PC-9 (cell line): ENCODE measurements at places on chromosomes 2 and 18.
A peak's percentile ranks its signal among the peaks of the same experiment; 100 is the strongest.

GRCh38 chr18:48326901-48327675, 82.1 kb downstream of the ZBTB7C start:
- no peak for DNase-seq

GRCh38 chr2:67572721-67573435, 175.7 kb downstream of the ETAA1 start:
- no peak for DNase-seq

DNA sequence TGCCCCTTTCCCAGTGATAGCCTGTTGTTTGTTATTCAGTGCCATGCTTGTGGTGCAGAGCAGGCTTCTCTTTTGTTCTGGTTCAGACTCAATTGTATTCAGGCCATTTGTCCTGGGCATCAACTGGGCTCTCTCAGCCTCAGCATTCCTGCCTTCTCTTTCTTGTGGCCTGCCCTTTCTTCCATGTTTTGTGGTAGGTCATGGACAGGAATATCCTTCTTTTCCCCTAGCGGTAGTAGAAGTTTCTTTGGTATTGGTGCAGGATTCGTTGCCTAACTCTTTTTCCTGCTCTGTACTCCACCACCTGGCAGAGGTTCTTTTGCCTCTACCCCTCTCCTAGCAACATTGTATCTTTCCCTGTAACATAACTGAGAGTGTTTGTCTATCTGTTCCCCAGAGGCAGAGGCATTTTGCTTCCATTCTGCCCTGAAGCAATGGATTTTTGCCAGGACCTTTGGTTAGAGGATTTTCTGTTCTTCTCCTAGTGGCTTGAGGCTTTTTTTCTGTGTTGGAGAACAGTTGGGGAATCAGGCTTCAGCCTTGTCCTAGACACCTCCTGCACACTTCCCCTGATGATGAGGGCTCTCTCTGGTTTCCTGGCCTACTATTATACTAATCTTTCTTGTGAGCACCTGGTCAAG, 68.5 kb downstream of the NCOA1 start:
- DNase-seq, result no peak

GRCh38 chr2:209138079-209138478, 285.8 kb upstream of the MAP2 start:
- DNase-seq, result no peak

DNA sequence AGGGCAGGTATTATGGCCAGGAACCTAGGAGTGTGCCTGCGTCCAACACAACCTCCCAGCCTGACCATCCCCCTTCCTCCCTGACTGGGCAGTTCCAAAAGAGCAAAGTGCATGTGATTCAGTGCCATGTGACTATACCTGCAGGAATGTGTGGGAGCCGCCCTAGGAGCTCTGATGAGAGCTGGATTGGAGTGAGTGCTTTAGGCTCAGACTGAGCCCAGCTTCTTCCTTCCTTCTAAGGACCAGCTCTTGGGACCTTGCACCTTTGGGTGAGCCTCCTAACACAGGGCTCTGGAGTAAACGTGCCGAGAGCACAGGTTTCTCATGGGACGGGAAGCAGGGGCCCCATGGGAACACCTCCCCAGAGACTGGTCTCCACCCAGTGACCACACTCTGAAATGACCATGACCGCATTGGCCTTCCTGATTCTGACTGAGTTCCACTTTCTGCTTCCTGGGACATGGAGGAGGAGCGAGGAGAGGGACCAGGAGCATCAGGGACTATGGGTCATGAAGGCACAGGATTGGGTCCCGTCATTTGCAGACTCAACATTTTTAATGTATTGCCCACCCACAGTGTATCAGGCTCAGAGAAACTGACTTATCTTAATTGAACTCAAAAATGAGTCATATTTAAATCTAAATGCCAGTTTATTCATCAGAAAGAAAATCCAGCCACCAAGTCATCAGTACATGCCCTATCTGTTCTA, 87.8 kb upstream of the BCL2L11 start:
- peak; percentile 69 for DNase-seq

DNA sequence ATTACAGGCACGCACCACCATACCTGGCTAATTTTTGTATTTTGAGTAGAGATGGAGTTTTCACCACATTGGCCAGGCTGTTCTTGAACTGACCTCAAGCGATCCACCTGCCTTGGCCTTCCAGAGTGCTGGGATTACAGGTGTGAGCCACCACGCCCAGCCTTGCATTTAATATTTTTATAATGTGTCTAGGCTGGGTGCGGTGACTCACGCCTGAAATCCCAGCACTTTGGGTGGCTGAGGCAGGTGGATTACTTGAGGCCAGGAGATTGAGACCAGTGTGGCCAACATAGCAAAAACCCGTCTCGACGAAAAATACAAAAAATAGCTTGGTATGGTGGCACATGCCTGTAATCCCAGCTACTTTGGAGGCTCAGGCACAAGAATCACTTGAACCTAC, 3.2 kb downstream of the RPL37A start:
- no peak for DNase-seq

DNA sequence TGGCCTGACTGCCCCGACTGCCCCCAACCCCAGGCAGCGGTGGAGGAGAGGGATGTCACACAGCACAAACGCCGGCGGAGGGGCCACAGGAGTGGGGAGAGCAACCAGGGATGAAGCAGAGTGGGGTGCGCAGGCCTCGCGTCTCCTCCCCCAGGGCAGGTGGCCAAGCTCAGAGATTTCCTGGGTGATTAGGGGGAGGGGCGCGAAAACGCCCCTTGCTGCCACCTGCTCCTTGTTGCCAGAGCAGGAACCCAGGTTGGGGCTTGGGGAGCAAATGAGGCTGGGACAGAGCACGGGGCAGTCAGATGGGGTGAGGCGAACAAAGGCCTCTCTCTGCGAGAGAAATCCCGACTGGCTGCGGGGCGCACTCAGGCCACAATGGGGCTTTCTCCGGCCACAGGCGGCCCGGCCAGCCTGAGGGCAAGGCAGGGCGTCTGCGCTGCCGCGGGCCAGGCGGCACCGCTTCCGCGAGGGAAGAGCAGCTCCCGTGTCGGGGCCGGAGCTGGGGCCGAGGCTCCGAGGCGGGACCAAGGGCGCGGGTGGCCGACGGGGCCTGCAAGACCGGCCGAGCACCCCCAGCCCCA, 11.5 kb downstream of the TEX44 start:
- DNase-seq, result no peak

GRCh38 chr2:201858281-201859184, 52.2 kb downstream of the CDK15 start:
- DNase-seq, result no peak

DNA sequence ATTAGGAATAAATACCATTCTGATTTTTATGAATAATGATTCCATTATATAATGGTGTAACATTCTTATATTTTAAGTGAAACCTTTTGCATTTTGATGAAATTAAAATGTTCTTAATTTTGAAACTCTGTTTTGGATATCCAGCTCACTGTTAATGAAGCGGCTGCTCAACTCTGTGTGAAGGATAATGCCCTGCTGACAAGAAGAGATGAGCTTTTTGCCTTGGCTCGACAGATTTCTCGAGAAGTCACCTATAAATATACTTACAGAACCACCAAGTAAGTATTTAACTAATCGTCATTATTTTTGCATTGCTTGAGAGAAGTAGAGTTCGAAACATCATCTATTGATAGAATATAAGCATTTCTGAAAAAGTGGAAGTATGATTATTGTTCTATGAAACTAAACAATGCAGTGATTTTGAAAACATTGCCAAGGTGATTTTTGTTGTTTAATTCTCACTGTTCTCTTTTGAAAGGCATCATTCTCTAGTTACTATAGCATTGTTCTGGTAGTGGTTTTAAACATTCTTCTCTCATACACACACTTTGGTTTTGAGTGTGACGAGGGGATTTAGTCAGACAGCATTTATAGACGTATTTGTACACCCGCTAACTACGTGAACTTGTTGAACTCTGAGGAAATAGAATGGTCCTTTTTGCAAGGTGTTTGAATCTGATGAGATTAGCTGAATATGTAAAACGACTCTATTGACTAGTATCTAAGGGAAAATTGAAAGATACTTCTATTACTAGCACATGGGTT, 21.5 kb downstream of the NAB1 start:
- no peak for DNase-seq

- peak; percentile 64 for DNase-seq
Observed at GRCh38 chr2:66389651-66390131, 45.2 kb upstream of the MEIS1 start.

DNA sequence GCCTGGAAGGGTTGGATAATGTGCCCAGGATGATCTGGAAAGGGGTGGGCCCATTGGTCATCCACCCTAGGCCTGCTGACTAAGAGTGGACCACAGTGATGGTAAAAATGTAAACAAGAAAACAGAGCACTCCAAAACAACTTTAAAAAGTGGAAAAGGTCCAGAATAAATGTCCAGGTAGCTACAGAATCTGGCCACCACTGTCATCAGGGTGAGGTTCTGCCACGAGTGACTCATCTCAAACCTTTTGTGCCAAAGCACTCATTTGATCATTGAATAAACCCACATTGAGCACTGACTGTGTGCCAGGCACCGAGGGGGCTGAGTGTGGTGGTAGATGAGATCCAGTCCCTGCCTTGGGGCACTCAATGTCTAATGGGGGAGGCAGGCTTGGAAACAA, 64.9 kb downstream of the EMX1 start:
- DNase-seq, result no peak

DNA sequence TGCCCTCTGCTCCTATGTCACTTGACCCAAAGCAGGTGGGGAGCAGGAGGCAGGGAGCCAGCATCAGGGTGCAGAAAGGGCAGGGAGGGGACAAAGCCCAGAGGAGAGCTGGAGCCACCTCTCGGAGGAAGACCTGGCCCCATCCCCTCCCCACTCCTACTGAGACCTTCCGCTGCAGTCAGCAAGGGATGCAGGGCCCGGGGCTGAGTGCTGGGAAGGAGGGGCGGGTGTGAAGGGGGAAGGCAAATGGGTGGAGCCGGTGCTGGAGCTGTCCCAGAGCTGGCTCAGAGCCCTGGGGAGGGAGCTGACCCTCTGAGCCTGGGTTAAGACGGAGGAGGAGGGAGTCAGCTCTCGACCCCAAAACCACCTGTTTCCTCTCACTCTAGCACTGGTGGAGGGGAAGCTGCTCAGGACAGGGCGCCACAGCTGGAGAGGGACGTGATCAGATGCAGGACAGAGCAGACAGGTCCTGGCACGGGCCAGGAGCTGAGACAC, 33.8 kb downstream of the HS1BP3 start:
- DNase-seq, result no peak

DNA sequence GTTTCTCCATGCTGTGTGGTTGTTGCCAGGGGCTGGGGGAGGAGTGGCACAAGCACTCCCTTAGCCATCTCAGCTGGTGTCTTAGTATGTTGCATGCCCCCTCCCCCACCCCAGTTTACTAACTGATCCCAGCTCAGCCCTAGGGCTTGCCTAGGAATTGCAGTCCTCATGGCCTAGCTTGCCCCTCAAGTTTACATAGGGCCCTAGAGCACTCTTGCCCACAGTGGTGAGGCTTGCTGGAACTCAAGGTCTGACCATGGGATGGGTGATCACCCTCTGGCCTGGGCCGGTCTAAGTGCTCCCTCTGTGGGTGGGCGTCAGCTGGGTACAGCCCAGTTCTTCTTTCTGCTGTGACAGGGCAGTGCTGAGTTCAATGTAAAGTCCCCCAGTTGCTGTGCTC, 156.1 kb upstream of the PIEZO2 start:
- no peak for DNase-seq

DNA sequence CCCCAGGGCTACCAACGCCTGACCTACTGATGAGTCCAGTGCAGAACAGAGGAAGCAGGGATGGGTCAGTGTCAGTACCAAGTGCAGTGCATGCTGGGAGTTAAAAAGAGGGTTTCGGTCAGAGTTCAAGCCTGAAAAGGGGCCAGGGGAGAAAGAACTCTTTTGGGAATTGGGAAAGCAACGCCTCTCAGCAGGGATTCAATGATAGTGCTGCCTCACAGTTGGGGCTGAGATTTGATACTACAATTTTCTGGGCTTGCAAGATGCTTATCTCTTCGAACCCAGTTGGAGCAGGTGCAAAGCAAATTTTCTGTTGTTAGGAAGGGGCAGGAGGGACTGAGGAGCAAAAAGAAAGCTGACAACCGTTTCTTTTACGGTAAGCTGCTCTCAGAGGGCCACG, 82.6 kb downstream of the CERKL start:
- DNase-seq, result no peak

DNA sequence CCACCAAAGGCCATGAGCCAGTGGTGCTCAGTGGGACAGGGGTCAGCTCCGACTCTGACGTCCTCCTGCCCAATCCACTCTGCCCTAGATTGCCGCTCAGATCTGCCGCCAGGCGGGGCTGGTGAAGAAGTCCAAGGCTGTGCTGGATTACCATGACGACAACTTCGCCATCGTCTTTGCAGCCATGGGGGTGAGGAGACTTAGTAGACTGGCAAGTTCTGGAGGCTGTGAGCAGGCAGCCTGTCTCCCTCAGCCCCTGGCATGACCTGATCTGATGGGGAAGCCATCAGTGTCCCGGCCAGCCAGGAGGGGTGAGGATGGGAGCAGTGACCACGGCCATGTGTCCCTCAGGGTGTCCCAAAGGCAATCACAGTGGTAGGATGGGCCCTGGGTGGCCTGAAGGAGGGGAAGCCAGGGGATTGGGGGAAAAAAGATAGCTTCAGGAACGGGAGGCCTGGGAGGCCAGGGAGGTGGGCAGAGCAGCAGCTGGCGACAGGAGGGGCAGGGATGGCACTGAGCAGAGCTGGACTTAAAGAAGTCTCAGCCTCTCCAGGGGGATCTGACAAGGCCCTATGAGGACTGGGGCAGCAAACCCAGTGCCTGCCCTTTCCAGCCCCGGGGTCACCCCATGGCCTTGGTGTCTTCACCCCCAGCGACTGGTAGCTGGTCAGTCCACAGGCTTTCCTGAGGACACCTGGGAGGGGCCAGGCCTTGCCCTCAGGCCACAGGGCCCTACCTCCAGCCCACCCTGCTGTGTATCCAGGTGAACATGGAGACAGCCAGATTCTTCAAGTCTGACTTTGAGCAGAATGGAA, 17.4 kb upstream of the ANKRD53 start:
- no peak for DNase-seq

DNA sequence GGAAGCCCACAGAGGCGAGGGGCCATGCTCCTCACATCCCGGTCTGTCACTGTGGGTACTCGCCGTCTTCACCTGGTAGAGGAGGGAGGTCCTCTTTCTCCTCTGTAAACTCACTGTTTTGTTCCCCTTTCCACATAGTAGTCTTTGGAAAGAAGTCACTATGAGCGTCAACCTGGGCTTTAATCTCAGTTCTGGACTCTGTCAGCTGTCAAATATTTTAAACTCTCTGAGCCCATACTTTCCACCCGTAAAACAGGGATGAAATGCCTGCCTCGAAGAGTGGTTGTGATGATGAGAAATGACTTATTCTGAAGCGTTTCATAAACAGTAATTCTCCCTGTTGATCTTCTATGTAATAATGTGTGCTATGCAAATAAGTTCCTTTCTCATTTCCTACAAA, 547.1 kb upstream of the SOX11 start:
- DNase-seq, result no peak

DNA sequence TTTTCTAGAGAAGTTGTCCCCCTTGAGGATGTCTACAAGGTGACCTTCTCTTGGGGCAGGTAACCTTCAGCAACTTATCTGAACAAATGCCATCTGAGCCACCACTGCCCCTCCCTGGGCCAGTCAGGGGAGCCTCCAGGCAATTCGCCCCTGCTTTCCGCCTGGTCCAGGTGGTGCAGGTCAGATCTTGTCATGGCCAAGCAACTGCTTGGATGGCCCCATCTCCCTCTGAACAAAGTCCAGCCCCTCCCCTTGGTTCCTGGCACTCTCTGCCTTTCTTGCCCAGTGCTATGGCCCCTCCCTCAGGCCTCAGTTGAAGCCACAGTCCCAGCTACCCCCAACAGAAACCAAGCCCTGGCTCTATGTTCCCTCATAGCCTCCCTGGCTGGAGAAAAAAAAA, 138.7 kb downstream of the ALPK2 start:
- DNase-seq, result no peak

GRCh38 chr2:135320465-135321355, 210.3 kb downstream of the ZRANB3 start:
- DNase-seq, result no peak

- DNase-seq, result no peak
Observed at GRCh38 chr2:3264010-3264744, 113.4 kb downstream of the EIPR1 start.
